ENCODE measurements at places on chromosomes 3 and 15.

DNA sequence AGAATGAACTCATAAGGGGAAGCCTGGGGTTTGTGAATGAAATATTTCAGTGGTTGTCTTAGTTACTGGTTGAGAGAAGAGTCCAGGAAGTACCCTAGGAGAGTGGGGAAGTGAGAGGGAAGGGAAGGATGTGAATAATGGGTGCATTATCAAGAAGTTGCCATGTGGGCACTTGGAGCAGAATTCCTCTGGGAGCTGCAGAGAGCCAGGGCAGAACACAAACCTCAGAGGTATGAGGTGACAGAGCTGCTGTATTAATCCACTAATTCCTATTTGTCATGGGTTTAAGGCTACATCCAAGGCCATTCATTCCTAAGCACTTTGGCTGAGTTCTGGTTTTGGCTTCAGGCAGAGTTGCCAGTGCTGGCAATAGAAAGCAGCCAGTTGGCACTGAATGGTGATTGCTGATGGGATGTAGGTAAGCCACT, 29.0 kb downstream of the NDUFB4 start:
- DNase-seq, result no peak

DNA sequence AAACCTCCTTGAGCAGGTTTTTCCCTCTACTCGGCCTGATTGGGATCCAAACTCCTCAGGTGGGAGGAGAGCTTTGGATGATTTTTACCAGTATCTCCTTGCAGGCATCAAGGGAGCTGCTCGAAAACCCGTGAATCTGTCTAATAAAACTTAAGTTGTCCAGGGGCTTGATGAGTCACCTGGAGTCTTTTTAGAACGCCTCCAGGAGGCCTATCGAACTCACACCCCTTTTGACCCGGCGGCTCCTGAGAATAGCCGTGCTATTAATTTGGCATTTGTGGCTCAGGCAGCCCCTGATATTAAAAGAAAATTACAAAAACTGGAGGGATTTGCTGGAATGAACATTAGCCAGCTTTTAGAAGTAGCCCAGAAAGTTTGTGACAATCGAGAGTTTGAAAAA, 41.6 kb downstream of the ZBTB11 start:
- DNase-seq, result no peak

DNA sequence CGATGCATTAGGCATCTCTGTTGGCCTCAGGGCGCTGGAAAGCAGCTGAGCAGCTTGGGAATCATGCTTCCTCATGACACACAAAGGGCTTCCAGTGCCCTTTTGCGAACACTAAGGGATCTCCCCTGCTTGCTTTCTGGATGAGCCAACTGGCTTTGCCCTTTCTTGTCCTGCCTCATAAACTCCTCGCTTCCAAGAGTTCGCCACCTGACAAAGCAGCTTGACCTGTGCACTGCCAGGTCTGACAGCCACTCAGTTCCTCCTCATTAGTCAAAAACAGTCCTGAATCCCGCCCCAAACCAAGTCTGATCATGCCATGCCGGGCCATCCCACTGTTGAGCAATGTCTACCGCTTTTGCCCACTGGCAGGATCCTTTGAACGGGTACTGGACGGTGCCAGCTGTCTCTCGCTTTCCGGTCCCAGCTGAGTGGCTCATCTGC, 265.4 kb upstream of the LYSMD4 start:
- DNase-seq, result no peak

- DNase-seq, result no peak
These were observed 33.3 kb upstream of the FLNB start for GRCh38 chr3:57974796-57975388.

DNA sequence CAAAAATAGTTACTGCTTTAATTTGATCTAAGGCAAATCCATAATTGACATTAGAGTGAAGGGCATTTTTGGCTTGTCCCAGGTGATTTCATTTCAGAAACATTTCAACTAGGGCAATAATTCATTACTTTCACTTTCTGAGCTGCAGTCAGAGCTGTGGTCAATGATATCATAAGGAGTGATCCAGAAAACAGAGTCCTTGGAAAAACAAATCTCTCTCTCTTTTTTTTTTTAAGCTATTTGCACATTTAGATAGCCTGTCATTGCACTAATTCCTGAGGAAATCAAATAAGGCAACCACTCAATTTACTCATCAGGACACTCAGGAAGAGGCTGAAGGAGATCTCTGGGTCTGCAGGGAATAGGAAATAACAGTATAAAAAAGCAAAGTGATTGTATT, 269.5 kb upstream of the LRRC3B start:
- DNase-seq, result no peak

GRCh38 chr15:50593761-50594160, 47.3 kb upstream of the USP50 start:
- DNase-seq, result no peak

DNA sequence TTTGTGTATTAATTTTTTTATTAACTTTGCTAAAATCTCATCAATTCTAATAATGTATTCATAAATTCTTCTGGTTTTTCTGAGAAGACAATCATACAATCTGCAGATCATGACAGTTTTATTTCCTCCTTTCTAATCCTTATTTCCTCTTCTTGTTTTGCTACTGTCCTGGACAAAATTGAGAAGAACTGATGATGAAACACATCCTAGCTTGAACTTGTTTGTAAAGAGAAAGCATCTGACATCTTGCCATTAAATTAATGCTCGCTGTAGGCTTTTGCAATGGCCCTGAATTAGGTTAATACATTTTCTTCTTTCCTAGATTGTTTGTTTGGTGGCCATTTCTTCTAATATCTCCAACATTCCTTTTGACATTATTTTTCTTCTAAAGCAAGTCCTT, 110.9 kb upstream of the TPM1 start:
- DNase-seq, result no peak

DNA sequence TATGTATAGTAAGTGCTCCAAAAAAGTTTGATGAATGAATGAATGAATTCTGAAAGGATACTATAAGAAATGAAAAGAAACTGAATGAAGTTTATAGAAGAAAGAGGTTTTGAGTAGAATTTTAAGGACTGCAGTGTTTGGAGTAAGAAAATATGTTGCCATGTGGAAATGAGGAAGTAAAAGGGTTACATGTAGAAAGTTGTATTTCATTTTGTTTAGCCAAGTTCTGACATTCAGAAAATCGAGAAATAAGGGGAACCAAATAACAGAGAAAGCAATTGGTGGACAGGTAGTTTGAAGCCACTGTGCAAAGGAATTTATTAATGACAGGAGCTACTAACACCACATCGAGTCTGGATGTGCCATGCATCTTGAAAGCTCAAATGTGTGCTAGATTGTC, 200.7 kb downstream of the SATB1 start:
- no peak for DNase-seq

DNA sequence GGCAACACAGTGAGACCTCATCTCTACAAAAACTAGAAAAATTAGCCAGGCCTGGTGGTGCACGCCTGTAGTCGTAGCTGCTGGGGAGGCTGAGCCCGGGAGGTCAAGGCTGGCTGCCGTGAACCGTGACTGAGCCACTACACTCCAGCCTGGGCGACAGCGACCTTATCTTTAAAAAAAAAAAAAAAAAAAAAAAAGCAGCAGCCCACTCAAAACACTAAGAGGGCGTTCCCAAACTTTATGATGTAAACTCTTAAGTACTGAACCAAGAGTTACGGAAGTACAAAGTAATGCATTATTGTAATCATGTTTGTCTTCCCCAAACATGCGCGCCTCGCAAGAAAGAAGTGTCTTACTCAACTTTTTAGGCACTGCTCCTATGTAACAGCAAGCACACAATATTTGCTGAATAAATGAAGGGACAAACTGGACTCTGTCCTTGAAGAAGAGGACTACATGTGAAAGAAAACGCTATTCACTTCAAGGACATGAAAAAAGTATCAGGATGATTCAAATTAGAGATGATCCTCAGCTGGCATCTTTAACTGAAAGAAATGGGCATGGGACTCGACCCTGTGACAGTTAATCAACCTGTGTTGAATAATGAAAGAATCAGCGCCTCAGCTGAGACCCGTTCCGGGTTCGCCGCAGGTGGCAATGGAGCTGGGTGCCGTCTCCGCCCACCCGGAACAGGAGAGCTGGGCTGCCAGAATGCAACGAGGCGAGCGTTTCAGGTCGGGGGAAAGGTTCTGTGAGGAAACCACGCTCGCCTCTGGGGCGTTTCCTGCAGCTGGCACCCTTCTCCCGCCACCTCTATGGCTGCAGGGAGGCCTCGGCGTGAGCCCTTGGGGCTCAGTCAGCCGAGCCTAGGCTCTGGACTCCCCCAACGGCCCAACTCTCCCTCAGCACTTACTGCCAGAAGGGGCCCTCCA, 718 bp downstream of the SPG11 start:
- DNase-seq, result peak; percentile 43

GRCh38 chr3:117278424-117279190, 569.0 kb downstream of the TUSC7 start:
- no peak for DNase-seq

GRCh38 chr3:24156466-24156865, 211.4 kb downstream of the NR1D2 start:
- DNase-seq, result no peak

GRCh38 chr3:20405744-20406143, 219.7 kb upstream of the SGO1 start:
- DNase-seq, result no peak

DNA sequence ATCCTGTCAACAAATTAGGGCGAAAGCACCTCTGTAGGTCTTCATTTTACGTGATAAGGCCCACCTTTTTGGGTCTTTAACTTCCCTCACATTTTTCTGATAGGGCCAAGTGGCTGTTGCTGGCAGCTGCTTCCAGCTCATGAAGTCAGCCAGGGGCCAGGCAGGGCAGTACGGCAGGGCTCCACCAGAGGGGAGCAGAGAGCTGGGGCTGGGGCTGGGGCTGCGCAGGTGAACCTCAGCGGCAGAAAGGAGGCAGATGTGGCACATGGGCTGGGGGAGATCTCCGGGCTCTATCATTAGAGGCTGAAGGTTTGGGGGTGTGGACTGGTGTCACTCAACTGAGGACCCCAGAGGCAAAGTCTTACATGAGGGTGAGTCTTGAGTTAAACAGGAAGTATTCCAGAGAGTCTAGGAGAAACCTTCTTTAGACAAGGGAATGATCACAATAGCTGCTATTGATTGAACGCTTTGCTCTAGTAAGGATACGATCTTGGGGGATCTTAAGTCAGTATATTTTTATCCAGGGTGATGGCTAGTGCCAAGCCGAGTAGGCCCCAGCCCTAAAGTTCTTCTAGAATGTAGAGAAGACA, 62.8 kb upstream of the MEX3B start:
- peak; percentile 23 for DNase-seq

DNA sequence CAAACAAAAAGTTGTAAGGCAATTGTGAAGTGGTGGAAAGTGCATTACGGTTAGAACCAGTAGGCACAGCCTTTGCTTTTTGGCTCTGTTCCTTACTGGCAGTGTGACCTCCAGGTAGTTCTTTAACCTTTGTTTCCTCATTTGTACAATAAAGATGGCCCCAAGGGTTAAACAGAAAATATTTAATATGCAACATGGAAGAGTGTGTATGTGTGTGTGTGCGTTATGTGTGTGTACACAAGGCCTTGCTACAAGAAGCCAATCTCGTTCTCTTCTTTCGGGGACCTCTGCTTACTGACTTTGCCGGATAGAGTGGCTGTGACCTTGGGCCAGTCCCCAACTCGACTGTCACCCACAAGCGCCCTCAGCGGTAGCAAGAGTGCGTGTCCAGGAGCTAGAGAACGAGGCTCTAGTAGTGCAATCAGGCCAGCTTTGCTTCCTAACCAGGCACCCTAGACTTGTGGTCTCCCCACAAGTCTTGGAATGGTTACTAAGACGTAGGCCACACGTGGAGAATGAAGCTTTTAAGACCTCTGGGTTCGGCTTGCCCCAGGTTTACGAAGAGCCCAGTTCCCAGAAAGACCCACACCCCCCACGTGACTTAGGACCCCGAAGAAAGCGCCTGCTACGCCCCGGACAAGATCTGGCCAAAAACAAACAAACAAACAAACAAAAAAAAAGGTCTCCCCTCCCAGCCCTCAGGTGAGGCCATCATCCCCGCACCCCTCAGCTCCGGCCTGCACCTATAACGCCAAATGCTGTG, 593 bp downstream of the CIAO2A start:
- DNase-seq, result no peak

- peak; percentile 76 for DNase-seq
These were observed 3.7 kb downstream of the BMF start for GRCh38 chr15:40104865-40105516.

DNA sequence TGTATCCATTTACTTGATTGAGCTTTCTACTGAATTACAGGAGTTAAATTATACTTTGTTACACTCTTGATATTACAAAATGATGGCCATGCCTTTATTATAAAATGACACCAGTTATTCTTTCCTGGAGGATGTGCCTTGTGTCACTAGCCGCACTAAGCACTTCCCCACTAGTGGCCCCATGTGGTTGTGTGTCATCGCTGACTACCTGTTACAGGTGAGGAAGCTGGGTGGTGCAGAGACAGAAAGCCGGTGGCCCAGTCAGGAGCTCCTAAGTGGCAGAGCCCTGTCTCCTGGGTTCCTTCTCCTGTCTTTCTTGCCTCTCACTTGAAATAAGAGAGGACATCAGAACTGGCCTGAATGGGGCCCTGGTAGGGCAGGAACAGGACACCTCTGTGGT, 96.8 kb downstream of the IGF1R start:
- no peak for DNase-seq

- no peak for DNase-seq
These were observed 235.7 kb downstream of the GREM1 start for GRCh38 chr15:32953533-32953910.

- no peak for DNase-seq
These were observed 93.6 kb upstream of the CFAP20DC start for GRCh38 chr3:59143447-59143846.

GRCh38 chr15:78455749-78456148, 17.7 kb downstream of the IREB2 start:
- DNase-seq, result no peak

DNA sequence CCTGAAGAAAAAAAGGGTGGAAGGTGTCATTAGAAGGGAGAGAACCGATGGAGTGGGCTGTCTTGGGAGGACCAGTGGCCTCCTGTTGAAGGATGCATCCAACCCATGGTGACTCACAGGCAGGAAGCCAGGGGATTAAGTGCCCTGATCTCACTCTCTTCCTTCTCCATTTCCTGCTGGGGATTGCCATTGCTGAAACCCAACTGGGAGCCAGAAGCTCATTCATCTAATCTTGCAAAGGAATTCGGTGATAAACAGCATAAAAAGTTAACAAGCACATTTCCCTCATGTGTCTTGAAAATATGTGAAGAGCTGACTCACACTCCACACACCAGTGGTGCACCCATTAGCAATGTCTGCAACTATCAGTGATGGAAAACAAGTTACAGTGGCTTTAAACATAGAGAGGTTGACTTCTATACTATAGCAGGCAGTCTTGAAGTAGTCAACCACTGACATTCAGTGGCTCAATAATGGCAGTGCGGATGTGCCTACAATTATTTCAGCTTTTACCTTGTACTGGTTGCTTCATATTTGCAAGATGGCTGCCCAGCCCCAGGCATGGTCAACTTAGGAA, 12.8 kb upstream of the CSRNP1 start:
- no peak for DNase-seq

- no peak for DNase-seq
These were observed 40.5 kb downstream of the CCNL1 start for GRCh38 chr3:157119369-157119951.
